ENCODE measurements at places on chromosomes 6 and 20.

DNA sequence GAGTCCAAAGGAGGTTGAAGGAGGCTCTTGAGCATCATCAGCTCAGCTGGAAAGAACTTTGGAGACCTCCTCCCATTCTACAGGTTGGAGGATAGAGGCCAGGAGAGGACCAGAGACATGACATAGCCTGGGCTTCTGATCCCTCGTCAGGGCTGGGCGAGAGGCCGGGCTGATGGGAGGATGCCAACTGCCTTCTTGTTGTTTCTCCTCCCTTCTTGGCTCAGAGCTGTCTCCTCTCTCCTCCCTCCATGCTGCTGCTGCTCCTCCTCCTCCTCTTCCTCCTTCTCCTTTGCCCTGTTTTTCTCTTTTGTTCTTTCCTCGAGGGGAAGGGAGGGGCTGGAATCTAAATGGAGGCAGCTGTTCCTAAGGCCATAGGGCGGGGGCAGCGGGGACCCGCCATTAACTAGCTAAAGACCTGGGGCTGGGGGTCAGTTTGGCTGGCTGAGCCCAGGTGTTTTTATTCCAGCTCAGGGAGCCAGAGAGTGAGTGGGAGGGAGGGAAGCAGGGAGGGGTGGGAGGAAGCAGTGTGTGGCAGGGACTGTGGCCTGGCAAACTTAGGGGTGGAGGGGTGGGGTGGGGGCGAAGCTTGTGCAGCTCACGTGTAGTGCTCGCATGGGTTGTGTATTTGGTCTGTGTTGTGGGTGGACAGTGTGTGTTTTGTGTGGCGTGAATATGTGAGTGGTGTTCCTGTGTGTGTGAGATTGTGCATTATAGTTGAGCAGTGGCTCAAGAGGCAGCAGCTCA is 84.8 kb downstream of the CD40 start:
- DNase-seq: no peak

DNA sequence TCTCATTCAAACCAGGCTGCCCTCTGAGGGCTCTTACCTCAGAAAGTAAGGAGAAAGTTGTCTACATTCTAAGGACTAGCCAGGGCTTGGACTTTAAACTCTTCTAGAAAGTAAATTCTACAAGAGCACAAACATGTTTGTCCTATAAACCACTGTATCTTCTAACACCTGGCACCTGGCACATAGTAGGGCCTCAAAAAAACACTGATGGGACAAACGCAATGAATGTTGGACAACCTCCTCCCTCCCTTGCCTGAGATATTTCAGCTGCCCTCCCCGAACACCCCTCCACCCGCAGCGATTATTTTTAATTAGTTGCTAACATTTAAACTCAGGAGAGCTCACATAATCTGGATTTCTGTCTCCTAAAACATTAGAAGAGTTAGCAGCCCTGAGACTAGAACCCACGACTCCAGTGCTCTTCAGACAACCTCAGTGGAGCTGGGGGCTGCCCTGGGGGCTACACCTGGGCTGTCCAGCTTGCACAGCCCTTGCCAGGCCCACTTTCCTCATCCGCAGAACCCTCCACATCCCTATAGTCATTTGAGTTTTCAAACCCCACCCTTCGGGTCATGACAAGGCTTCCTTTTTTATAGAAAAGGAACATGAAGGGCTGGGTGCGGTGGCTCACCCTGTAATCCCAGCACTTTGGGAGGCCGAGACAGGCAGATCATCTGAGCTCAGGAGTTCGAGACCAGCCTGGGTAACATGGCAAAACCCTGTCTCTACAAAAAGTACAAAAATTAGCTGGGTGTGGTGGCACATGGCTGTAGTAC is 4.9 kb downstream of the HCK start:
- no peak for DNase-seq

DNA sequence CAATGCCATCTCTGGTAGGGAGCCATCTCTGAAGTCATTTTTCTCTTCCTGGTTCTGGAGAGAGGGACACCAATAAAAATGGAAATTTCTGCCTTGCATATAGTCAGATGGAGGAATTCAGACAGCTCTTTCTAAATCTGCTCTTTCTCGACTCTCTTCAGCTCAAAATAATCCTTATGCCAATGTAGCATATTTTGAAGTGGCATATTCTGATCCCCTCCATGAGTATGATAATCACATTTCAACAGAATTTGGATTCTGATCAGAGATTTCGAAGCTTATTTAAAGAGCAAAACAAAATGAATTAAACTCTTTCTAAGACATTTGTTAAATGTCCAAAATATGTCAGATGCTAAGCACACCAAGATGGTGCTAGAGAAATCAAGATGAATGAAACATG is 267.1 kb upstream of the BTBD3 start:
- no peak for DNase-seq

GRCh38 chr20:34472246-34472925 is 43.8 kb upstream of the DYNLRB1 start:
- DNase-seq: no peak

GRCh38 chr6:7723041-7723447 is 2.9 kb upstream of the BMP6 start:
- peak; percentile 67 for DNase-seq

DNA sequence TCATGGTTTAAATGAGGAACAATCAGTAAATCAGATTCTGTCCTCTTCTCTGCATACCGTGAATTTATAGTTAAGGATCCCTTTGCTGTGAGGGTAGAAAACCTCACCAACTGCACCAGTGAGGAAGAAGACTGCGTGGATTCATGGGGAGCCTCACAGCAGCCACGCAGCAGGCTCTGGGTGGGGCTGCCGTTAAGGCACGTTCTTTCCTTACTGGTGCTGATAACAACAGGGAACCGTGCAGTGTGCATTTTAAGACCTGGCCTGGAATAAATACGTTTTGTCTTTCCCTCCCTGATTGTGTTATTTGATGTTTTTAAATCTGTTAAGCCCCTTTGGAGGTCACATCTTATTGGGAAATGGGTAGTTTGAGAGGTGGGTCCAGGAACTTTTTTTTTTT is 17.6 kb upstream of the MYLK2 start:
- DNase-seq: no peak

- DNase-seq: no peak
Observed at GRCh38 chr6:89140347-89141156, 5.3 kb upstream of the PM20D2 start.

GRCh38 chr6:114053791-114054190 is 82.8 kb upstream of the HDAC2 start:
- DNase-seq: no peak

DNA sequence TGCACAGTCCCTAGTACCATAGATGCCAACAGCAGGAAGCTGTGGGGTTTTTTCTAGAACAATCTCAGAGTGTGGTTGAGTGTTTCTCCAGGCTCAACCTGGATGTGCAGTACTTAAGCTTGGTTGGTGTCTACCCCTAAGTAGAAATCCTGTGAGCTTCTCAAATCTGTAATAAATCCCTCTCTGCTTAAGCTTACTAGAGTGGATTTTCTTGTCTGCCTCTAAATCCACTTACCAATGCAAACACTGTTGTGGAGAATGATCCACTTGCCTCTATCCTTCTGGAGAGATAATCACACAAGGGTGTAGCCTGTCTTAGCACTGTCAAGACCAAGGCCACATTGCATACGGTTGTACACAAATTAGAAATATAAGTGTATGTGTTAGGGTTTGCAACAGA is 43.3 kb upstream of the CLIC5 start:
- no peak for DNase-seq

- no peak for DNase-seq
Observed at GRCh38 chr6:114428341-114428740, 85.5 kb upstream of the HS3ST5 start.

DNA sequence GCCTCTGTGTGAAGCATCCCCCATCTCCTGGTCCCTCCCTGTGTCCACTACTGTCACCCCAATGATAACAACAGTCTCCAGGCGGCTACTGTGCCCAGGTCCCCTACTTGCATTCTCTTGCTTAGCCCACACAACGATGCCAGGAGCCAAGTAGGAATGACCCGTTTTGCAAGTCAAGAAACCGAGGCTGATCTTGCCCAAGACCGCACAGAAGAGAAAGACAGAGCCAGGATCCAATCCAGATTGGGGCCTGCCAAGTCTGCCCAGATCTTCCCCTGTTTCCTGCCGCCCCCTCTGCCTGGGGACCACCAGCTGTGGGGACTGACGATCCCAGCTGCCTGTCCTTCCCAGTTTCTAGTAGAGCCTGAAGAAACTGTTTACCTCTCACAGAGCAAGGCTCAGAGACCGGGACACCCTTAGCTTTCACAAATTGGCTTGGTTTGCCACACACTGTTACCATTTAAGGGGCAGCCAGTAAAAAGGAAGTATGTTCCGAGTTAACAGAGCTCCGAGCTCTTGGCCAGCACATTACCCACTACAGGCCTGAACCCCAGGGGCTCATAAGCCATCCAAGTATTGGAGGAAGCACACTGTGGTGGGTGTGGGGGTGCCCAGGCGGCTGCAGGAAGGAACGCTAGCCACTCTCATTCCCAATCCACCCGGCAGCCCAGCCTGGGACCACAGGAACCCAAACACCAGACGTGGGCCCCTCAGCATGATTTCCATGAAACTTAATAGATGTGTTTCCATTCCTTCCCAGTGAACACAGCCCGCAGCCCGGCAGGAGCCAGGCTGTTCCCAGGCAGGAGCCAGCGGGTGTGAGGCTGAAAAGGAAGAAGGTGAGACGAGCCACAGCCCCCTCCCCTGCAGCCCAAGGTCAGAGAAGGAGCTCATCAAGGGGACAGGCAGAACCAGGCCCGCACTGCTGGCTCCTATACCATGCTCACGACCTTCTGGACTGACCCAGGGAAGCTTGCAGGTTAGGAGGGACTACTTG is 7.9 kb downstream of the KIAA1755 start:
- DNase-seq: no peak

DNA sequence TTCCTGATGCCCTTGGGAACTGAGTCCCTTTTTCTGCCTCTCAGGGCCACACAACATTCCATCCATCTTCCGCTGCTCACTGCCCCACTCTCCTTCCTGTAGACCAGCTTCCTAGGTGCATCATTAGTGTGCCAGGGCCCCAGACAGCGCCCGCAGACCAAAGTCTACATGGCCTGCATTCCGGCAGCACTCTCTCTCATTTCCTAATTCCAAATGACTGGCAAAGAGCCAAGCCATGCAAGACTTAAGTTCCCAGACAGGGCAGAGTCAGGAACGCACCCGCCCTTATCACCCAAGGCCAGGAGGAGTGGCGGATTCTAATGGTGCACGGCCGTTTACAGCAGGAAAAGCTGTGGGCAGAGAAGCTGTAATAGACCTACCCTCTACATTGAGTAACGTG is 159.8 kb upstream of the ARID1B start:
- DNase-seq: no peak

- DNase-seq: no peak
Observed at GRCh38 chr6:116329156-116329555, 41.6 kb upstream of the DSE start.

GRCh38 chr6:41960028-41960427 is 18.4 kb upstream of the CCND3 start:
- no peak for DNase-seq

DNA sequence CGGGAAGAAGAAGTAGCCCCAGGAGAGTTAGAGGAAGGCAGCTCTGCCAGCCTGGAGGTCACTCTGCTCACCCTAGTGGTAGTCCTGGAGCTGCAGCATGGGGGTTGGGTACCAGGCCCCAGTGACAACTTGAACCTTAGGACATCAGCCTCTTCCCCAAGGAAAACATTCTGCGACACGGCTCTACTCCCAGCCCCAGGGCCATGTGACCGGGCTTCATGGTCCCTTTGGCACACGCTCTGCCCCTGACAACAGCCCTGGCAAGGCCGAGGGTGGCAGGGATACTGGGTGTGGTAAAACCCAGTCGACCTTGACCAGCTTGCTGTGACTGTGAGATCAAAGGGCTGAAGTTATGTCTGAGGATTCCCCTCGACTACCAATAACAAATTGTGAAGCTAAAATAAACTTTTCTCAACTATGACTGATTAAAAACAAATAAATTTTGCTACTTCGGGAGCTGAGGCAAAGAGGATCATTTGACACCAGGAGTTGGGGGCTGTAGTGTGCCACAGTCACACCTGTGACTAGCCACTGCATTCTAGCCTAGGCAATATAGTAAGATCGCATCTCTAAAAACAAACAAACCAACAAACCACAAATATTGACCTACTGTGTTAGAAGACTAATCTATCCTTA is 24.4 kb upstream of the ARID1B start:
- DNase-seq: peak; percentile 40

- DNase-seq: no peak
Observed at GRCh38 chr6:150150821-150151646, 8.2 kb downstream of the PPP1R14C start.

GRCh38 chr6:166998256-166999144 is 697 bp upstream of the CEP43 start:
- DNase-seq: peak; percentile 39

DNA sequence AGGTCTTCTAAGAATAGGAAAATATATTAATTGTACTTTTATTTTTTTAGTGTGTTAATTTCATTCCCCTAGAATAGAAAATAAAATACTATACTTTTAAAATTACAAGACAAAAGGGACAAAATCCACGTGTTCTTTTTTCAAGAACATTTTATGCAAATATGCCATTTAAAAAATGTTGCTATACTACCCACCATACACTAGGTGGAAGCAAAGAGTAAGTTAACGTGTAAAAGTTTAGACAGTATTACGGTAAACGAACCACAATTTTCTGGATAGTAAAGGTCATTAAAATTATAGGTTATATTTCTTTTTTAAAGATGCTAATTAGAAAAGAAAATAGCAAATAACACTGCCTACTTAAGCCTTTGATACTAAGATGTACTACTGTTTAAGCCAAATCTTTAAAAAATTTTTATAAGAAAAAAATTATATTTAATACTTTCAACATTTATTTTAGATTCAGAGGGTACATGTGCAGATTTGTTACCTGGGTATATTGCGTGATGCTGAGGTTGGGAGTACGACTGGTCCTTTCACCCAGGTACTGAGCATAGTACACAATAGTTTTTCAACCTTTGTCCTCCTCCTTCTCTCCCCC is 287.6 kb downstream of the PHF3 start:
- DNase-seq: peak; percentile 36

DNA sequence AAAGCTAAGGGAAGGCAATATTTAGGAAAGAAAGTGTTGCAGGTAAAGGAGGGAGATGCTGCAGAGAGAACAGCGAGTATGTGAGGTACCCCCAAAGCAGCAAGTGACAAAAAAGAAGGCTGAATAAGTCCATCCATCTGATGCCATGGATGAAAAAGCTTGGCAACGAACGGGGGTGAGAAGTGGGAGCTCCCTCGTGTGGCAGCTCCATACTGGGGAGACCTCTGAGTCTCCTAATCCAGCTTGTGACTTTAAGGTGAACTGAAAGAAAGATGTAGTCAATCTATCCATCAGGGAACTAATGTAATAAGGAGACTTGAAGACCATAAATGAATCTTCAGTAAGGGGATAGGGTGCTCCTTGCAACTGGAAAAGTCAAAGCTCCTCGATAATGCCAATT is 156.6 kb downstream of the OTOR start:
- no peak for DNase-seq

DNA sequence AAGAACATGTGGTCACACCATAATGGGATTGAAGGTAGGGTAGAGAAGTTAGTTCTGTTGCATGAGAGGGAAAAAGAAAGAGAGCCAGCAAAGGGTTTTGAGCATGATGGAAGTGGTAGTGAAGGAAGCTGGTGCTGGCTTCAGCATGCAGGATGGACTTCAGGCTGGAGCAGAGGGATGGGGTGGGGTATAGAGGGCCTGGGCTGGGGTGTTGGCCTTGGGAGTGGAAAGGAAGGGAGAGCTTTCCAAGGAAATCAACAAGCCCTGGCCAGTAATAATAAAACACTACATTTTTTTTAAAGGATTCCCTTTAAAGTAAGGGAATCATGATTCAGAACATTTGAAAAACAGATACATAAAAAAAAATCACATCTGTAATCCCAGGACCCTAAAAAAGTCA is 61.2 kb downstream of the LAMA4 start:
- DNase-seq: no peak
